ENCODE measurements at places on chromosomes 12 and 14.

DNA sequence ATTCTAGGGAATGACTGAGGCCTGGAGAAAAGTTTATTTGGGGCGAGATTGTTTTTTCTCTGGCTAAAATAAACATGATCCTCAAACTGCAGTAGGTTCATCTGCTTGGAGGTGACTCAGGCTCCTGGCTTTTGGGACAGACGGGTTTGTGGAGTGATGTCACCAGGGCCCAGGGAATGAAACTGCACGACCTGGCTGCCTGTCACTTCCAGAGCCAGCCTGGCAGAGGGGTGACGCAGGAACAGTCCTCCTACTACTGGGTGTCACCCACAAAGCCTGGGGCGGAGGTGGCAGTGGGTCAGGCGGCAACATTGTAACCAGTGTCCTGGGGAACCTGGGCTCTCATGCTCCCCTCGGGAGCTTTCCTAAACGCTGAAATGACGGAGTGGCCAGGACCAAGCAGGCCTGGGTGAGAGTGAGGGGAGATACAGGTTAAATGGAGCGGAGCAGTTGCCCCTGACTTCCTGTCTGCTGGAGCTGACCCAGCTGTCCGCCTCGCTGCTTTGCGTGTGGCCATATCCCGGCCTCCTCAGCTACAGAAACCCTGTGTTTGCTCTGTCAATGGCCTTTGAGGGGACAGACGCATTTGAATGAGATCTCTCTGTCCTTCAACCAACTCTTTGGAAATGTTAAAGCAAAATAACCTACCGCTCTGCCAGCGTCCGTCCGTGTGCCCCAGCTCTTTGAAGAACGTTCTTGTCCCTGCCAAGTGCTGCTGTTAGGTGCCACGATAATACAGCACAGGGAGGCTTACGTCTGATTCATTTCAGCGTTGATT lies 6.5 kb downstream of the HIP1R start:
- no peak for DNase-seq

DNA sequence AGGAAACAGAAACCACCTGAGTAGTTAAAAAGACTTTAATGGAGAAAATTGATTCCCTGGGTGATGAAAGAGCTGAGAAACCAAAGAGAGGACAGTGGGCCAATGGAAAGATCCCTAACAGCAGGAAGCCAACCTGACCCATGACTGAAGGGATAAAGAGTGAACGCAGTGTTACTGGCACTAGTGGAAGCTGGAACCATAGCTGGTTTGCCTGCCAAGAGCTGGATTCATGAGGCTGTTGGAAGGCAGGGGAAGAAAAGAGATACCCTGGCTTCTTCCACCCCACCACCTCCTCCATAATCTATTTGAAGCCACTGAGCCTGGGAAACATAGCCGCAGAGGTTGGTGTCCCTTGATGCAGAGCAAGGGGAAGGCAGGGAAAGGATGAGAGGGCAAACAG lies 125.5 kb upstream of the PRKD1 start:
- DNase-seq, result no peak

DNA sequence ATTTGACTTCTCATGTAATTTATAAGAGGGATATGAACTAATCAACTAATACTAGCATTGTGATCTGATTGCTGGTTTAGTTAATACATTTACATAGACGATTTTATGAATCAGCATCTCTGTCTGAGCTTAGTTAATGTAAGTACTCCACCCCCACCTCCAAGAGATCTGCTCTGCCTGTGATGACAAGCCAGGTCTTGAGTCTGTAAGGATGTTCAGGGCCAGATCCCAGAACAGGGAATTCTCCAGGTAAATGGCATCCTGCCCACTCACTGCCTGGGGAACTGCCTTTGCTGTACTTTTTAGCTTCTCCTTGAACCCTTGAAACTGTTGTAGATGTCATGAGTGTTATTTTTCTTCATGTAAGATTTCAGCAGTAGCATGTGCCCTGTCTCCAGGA lies 289.8 kb downstream of the RGS6 start:
- no peak for DNase-seq

- no peak for DNase-seq
These were observed 843.2 kb downstream of the GALC start for GRCh38 chr14:87149583-87150354.

GRCh38 chr12:66247741-66248140 lies 54.6 kb upstream of the HELB start:
- no peak for DNase-seq

DNA sequence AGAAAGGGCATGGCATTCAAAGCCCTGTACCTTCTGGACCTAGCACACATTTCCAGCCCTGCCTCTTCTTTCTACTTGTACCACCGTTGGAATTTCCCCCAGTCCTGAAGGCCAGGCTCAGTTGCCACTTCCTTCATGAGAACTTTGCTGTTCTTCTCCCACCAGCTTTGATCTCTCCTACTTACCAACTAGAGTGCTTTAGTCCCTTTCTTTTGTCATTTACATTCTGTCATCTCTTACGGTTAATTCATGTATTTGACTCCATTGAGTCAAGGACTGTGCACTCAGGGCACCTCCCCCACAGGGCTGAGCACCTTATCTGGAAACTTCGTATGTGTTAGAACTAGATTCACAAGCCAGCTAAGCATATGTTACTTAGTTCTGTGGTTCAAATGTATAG lies 26.3 kb downstream of the BICDL1 start:
- DNase-seq, result no peak

- DNase-seq, result no peak
These were observed 76.7 kb downstream of the MED13L start for GRCh38 chr12:116200812-116201211.

DNA sequence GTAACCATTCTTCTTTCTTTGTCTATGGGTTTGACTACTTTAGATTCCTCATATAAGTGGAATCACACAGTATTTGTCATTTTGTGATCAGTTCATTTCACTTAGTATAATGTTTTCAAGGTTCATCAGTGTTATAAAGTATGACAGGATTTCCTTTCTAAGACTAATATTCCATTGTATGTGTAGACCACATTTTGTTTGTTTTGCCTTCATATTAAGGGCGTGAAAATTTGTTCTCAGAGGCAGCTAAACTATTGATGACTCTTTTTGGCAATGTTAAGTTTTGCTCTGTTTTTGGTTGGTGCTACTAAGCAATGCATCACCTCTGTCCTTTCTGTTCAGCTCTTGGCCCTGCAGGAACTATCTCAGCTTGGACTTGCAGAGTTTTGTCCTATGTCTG lies 1.7 kb upstream of the KLRG1 start:
- DNase-seq, result no peak

- DNase-seq, result no peak
These were observed 264.7 kb upstream of the PRICKLE1 start for GRCh38 chr12:42854208-42854607.

DNA sequence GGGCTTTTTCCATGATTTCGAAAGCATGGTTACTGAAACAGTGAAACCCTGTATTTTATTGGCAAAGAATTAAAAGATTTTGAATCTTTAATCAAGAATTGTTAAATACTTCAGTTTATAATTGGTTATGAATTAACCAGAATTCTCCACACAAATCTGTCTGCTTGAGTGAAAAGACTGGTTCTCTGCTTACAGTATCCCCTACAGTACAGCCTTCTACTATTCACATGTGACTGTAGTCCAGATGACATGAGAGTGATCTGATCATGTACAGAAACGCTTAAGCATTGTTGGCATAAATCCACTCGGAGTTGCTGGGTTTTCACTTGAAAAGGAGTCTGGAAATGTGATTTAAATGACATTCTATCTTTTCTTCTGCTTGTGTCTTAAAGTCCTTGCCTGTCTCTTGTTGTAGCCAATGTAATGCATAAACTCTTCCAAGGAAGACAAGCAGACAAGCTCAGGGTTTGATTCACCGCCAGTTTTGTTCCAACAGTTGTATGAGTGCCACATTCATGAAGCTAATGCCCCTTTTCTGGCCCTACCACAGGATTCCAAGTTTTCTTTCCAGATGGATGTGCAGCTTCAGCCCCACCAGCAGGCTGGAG lies 222.0 kb upstream of the LRIG3 start:
- DNase-seq, result no peak

- DNase-seq, result no peak
These were observed 56.1 kb downstream of the FIGNL2 start for GRCh38 chr12:51792417-51792816.

DNA sequence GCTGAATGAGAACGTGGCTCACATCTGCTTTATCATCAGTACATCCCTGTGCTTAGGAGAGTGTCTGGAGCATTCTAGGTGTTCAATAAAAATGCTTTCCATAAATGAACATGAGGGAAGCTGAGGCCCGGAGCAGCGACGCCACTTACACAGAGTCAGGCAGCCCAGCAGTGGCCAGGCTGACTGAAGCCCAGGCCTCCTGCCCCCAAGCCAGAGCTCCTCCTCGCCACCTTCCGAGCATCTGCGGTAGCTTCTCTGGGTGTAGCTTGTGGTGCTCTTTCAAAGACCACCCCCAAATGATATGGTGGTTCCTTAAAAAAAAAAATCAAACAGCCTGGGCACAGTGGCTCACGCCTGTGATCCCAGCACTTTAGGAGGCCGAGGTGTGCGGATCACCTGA lies 88.8 kb downstream of the FBXL14 start:
- DNase-seq, result peak; percentile 12

GRCh38 chr14:28001002-28001401 lies 765.6 kb upstream of the FOXG1 start:
- no peak for DNase-seq

- DNase-seq, result no peak
These were observed 155.6 kb downstream of the SLC6A15 start for GRCh38 chr12:84756961-84757360.

DNA sequence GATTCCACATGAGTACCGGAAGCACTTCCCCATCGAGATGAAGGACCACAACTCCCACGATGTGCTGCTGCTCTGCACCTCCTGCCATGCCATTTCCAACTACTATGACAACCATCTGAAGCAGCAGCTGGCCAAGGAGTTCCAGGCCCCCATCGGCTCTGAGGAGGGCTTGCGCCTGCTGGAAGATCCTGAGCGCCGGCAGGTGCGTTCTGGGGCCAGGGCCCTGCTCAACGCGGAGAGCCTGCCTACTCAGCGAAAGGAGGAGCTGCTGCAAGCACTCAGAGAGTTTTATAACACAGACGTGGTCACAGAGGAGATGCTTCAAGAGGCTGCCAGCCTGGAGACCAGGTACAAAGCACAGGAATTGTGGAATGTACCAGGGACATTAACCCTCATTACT lies 22.4 kb upstream of the GALNT16 start:
- no peak for DNase-seq

- DNase-seq, result peak; percentile 76
These were observed 17.6 kb downstream of the TDP1 start for GRCh38 chr14:89973234-89973823.

GRCh38 chr14:84750763-84751554 lies 779.0 kb upstream of the FLRT2 start:
- no peak for DNase-seq

DNA sequence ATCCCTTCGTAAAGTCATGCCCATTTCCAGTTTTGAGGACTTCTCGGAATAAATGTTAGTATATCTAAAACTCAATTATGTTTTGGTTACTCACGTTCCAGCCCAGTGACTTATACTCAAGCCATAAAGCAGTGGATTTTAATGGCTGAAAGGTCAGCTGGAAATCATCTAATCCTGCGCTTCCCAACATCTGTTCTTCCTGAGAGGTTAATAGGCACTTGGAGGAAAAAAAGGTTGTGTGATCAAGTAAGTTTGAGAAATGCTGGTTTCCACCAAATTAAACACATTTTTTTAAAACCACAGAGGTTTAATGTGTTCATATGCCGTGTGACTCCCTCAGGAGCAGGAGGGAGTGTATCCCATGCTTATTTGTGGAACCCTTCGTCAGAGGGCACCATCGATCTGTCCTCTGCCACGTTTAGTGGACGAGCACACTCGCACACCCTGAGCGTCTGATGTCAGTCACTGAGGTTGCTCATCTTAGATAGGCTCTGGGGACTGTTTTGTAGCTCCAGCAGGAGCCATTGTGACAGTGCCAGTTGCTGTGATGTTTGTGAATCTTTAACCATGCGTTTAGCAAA lies 41.4 kb downstream of the FBXL14 start:
- DNase-seq, result no peak

- no peak for DNase-seq
These were observed 19.6 kb downstream of the IFNG start for GRCh38 chr12:68139941-68140340.

DNA sequence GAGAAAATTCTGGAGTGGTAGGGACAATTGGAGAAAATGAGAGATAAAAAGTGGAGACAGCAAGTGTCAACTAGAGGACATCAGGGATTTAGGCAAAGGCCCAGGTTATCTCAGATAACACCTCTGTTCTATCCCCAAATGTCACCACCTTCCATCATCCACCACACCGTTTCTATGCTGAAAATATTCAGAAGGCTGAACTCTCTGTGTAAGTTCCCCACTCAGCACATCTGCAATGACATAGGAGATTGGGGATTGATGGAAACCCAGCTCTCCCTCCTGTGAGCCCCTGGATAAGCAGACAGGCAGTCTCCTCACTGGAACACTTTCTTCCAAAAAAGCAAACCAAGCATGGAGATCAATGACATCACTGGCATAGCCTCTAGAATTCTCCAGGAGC lies 5.6 kb upstream of the OR10P1 start:
- no peak for DNase-seq

- DNase-seq, result no peak
These were observed 325.2 kb upstream of the DIO2 start for GRCh38 chr14:80536456-80536855.

DNA sequence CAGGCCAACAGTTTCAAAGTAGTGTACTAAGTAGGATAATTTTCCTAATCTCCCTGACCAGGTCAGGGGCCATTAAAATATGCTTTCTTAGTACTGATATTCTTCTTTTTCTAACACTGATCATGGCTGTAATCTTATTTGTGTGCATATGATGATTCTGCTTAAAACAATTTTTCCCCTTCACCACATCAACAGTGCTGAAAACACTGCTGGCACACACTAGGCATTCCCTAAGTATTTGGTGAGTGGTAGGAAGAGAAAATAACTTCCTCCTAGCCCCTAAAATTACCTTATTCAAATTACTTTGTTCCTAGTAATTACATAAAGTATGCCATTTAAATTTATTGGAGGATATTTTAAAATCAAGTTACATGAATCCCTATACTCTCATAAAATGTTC lies 49.9 kb upstream of the BBS10 start:
- no peak for DNase-seq

DNA sequence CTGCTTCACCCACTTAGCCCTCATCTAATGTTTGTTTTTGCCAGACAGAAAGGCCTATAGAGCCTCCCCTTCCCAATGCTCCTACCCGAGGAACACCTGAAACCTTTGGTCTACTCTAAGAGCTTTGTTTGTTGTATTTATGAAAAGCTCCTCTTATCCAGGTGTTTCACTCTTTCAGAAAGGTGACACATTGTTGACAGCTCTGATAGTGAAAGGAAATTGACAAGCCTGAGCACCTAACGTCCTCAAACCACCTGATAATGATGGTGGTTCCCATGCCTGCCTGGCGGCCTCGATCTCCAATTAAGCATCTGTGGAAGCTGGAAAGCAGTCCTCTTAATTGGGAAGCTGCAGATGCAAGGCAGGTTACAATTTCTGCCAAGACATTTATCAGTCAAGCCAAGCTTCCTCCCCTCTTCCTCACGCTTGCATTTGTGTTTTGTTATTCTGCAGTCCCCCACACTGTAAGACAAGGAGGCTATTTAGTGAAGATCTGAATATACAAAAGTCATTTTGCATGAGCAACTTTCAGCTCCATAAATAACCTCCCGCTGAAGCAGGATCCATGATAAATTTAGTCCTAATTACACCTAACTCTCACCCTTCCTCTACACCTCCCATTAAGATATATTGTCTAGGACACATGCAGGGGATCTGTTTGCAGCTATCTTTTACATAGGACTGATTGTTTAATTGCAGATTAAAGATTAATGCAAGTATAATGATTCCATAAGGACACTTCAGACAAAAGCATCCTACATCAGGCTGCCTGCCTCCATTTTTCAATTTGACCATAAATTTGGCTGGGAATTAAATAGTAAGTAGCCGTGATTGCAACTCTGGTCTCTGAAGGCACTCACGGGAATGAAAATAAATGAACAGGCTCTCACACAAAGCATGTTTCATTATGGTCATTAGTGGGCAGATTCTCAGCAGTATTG lies 288.6 kb downstream of the PDZRN4 start:
- no peak for DNase-seq

Data from D341Med (cell line).